ENCODE measurements at places on chromosomes 6 and 20. TPM values are rescaled to one million over a fixed set of nuclear protein-coding genes. Genes with fewer than 3 reads are reported as not detected.

Gene GSTA3
- polyA plus RNA-seq: not detected

Gene HLA-DMB
- polyA plus RNA-seq: not detected

Gene TMEM244
- polyA plus RNA-seq: not detected

Gene PGC
- polyA plus RNA-seq: not detected

Gene ULBP1
- polyA plus RNA-seq: not detected

Gene KCNB1
- polyA plus RNA-seq: 12.3 TPM

Gene WFDC5
- not detected for polyA plus RNA-seq

Gene PPIL6
- polyA plus RNA-seq: 18.1 TPM

Gene FOXQ1
- polyA plus RNA-seq: 1.8 TPM

Gene RHAG
- polyA plus RNA-seq: not detected

Gene EFCAB8
- not detected for polyA plus RNA-seq

Gene C20orf144
- not detected for polyA plus RNA-seq

Gene METTL24
- polyA plus RNA-seq: not detected

Gene CST2
- not detected for polyA plus RNA-seq

Gene MAP3K7
- 32.1 TPM for polyA plus RNA-seq

Gene IRF4
- not detected for polyA plus RNA-seq

Gene AKAP12
- 50.5 TPM for polyA plus RNA-seq

Gene GJA1
- polyA plus RNA-seq: 41.6 TPM

Gene RSPH4A
- 2.7 TPM for polyA plus RNA-seq

Gene TMEM242
- 119 TPM for polyA plus RNA-seq

Gene RREB1
- 1.9 TPM for polyA plus RNA-seq

Gene CLDN20
- polyA plus RNA-seq: not detected

Gene ANKRD66
- polyA plus RNA-seq: not detected

Gene BMP7
- 1.8 TPM for polyA plus RNA-seq

Gene HTR1B
- not detected for polyA plus RNA-seq

Gene AIF1
- polyA plus RNA-seq: not detected

Gene CTCFL
- polyA plus RNA-seq: 0.63 TPM

Gene GNRH2
- not detected for polyA plus RNA-seq

Gene C4B
- not detected for polyA plus RNA-seq

Gene TPD52L1
- polyA plus RNA-seq: 3.5 TPM

Gene TINAG
- not detected for polyA plus RNA-seq

Gene TSPO2
- not detected for polyA plus RNA-seq

Gene ASXL1
- 4.8 TPM for polyA plus RNA-seq

Gene RSPH9
- not detected for polyA plus RNA-seq

Gene MOXD1
- polyA plus RNA-seq: not detected
